ENCODE measurements at places on chromosomes 11 and 22. TPM values are rescaled to one million over a fixed set of nuclear protein-coding genes. Genes with fewer than 3 reads are reported as not detected.

The TYR gene
- not detected for total RNA-seq

The SLC17A6 gene
- total RNA-seq = not detected

The CECR2 gene
- 4.1 TPM for total RNA-seq

The SLC22A8 gene
- total RNA-seq = not detected

The DGCR6 gene
- 6.0 TPM for total RNA-seq

The ROBO4 gene
- 11.7 TPM for total RNA-seq

The SPDYC gene
- not detected for total RNA-seq

The SLC43A3 gene
- total RNA-seq = 27.9 TPM

The DUSP8 gene
- total RNA-seq = 10.1 TPM

The SOX10 gene
- 5.9 TPM for total RNA-seq

The GGT1 gene
- 4.1 TPM for total RNA-seq

The SCN2B gene
- 2.1 TPM for total RNA-seq
